GM18507 (cell line): ENCODE measurements at places on chromosomes 5 and 9.

- no peak for DNase-seq
Measured at GRCh38 chr5:139435676-139436075, 3.6 kb downstream of the DNAJC18 start.

DNA sequence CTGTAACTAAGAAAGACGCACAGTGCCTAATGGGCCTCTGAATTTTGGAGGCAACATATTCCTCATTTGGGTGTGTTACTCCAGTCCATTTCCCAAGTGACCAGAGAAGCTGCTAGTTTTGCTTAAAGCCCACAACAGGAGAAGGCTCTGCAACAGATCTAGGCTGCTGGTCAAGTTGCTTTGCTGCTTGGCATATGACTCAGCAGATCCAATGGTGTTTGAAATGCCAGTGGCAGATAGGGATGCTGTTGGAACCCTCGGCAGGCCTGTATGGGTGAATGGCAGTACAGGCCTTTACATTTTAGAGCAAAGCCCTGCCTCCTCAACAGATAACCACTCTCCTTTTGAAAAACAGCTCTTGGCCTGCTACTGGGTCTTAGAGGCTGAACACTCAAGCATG, 36.2 kb upstream of the ROR2 start:
- no peak for DNase-seq

GRCh38 chr5:1875843-1876659, 6.7 kb downstream of the IRX4 start:
- DNase-seq: no peak

DNA sequence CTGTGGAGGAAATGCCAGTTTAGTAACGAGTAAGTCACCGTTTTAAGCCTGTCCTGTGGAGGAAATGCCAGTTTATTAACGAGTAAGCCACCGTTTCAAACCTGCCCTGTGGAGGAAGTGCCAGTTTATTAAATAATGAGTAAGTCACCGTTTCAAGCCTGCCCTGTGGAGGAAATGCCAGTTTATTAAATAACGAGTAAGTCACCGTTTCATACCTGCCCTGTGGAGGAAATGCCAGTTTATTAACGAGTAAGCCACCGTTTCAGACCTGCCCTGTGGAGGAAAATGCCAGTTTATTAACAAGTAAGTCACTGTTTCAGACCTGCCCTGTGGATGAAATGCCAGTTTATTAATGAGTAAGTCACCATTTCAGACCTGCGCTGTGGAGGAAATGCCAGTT, 18.9 kb upstream of the PDCD6 start:
- no peak for DNase-seq

GRCh38 chr5:68093455-68094159, 121.9 kb upstream of the PIK3R1 start:
- no peak for DNase-seq

- DNase-seq: no peak
Measured at GRCh38 chr9:134101623-134102149, 33.9 kb upstream of the BRD3 start.

- DNase-seq: no peak
Measured at GRCh38 chr9:131833906-131834305, 94.0 kb upstream of the RAPGEF1 start.

DNA sequence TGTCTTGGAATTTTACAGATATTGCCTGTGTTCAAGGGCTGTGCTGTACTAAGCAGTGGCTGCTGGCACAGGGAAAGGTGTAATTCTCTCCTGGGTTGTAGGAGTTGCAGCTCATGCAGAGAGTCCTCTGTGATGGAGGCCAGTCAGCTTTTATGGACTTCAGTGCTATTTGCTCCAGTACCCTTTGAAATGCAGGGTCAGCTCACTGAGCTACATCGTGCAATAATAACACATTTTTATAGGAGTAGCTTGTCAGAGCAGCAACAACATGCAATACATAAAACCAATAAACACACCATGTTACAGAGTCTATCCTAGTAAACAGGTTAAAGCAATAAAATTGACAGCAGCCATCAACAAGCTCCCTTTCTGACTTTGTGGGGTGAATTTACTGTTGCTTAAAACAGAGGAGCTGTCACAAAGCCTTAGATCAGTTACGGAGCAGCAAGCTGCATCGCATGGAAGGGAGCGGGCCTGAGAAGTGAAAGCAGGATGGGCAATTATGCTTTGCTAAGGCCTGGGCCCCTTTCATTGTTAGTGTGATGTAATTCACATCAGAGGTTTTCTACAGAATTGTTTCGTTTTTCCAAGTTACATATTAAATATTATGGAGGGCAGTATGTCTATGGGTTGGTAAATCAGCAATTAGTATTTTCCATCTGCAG, 16.8 kb downstream of the CD180 start:
- no peak for DNase-seq

DNA sequence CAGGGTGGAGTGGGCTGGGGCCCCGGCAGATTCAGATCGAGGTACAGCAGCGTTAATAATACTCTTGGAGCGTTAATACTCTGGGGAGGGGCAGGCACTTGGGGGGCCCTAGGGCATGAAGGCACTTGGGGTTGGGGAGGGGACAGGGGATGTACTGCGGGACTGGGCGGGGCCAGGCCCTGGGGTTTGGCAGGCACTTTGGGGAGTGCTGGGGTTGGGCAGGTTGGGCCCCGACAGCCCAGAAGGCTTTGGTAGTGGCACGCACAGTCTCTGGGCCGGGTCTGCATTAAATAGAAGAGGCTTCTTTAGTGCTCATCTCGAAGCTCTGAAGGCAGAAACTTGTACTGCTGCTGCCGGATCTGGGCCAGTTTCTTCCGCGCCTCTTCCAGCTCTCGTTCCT, 7.8 kb upstream of the TPM2 start:
- no peak for DNase-seq

- no peak for DNase-seq
Measured at GRCh38 chr5:151281001-151281639, 22.4 kb downstream of the SLC36A3 start.
